ENCODE measurements at places on chromosomes 13 and 19.

DNA sequence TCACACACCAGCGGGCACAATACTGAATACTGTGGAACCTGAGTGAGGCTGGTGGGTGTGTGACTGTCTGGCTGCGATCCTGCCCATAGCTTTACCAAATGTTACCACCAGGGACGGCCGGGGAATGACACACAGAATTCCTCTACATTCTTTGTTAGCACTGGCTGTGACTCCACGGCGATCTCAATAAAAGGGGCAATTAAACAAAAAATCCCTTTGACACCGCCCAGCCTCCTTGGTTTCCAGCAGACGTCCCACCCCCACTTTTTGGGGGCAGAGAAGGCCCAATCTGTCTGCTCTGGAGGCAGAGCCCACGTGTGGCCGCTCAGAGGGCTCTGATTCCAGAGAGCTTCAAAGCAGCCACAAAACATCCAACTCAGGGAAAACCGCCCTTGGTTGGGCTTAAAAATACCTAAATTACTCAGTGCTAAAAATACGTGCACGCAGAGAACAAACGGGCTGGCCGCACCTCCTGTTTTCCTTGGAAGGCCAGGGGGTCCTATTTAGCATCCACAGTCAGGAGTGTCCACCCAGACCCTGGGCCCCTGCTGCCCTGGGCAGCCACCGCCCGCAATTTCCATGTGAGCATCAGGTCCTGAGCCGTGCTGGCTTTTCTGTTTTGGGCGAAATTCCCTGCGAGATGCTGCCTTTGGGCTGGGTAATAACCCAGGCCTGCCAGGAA lies 47.8 kb downstream of the GADD45B start:
- DNase-seq = peak; percentile 85
- H3K27me3 ChIP-seq = no peaks in the 10 kb centered on the region
- H3K36me3 ChIP-seq = no peaks in the 10 kb centered on the region
- peak overlapping the region; percentile 83 for H3K27ac ChIP-seq
- peaks cover 7% of the 10 kb centered on the region for H3K4me1 ChIP-seq

- H3K4me3 ChIP-seq = no peak overlapping the region
- DNase-seq = no peak
- H3K4me1 ChIP-seq = no peaks in the 10 kb centered on the region
- H3K27ac ChIP-seq = no peak overlapping the region
- H3K27me3 ChIP-seq = no peaks in the 10 kb centered on the region
Measured at GRCh38 chr19:11446652-11447301, 11.3 kb downstream of the PRKCSH start.

GRCh38 chr19:37654118-37654517 lies 1.1 kb downstream of the ZFP30 start:
- no peak for DNase-seq
- peaks cover 14% of the 10 kb centered on the region for H3K4me1 ChIP-seq
- no peaks in the 10 kb centered on the region for H3K27me3 ChIP-seq
- H3K36me3 ChIP-seq = peaks cover 7% of the 10 kb centered on the region

DNA sequence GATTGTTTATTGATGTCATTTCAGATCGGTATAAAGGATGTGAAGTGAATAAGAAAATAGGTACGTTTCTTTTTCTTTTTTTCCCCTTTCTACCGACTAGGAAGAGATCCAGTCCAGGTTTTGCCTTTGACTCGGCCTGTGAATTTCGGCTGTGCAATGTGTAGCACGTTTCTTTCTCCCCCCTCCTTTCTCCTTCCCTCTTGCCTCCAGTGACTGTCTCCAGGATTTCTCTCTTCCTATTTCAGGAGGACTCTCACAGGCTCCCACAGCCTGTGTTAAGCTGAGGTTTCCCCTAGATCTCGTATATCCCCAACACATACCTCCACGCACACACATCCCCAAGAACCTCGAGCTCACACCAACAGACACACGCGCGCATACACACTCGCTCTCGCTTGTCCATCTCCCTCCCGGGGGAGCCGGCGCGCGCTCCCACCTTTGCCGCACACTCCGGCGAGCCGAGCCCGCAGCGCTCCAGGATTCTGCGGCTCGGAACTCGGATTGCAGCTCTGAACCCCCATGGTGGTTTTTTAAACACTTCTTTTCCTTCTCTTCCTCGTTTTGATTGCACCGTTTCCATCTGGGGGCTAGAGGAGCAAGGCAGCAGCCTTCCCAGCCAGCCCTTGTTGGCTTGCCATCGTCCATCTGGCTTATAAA lies at the start of gene GPC6:
TSS of gene GPC6 (plus strand) at position 185 of the 657 bp plus-strand sequence.
- no peaks in the 10 kb centered on the region for H3K36me3 ChIP-seq
- peak; percentile 80 for DNase-seq
- H3K4me3 ChIP-seq = peak within 1 kb of the TSS; percentile 74
- no peaks in the 10 kb centered on the region for H3K27me3 ChIP-seq
- H3K4me1 ChIP-seq = peaks cover 9% of the 10 kb centered on the region

DNA sequence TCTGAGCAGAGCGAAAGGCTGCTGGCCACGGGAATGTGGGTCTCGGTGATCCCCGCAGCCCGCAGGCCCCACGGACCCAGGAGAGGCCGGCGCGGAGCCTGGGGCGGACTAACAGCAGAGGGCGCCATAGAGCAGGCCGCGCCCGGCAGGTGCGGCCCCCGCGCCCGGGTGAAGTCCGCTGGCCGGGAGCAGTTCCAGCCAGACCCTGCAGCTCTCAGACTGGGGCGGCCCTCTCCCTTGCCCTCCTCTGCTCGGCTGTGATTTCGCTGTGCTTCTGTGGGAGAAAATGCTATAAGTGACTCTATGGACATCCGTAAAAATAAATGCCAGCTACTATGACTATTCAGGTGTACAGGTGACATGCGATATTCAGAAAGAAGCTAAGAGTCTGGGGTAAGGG lies 37.7 kb downstream of the GSX1 start:
- H3K27me3 ChIP-seq = no peaks in the 10 kb centered on the region
- H3K36me3 ChIP-seq = no peaks in the 10 kb centered on the region
- H3K4me1 ChIP-seq = no peaks in the 10 kb centered on the region
- no peak overlapping the region for H3K4me3 ChIP-seq
- no peak for DNase-seq

GRCh38 chr19:28454083-28454482 lies 758.9 kb downstream of the UQCRFS1 start:
- no peaks in the 10 kb centered on the region for H3K36me3 ChIP-seq
- H3K4me3 ChIP-seq = no peak overlapping the region

DNA sequence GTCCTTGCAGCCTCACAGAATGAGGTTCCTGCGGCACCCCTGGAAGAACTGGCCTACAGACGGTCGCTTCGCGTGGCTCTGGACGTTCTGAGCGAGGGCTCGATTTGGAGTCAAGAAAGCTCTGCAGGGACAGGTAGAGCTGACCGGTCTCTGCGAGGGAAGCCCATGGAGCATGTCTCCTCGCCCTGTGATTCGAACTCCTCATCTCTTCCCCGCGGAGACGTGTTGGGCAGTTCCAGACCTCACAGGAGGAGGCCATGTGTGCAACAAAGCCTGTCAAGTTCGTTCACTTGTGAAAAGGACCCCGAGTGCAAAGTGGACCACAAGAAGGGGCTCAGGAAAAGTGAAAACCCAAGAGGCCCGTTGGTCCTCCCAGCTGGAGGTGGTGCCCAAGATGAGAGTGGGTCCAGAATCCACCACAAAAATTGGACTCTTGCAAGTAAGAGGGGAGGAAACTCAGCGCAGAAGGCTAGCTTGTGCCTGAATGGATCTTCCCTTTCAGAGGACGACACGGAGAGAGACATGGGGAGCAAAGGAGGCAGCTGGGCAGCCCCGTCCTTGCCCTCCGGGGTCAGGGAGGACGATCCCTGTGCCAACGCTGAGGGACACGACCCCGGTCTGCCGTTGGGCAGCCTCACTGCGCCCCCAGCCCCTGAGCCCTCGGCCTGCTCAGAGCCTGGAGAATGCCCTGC lies 23.4 kb upstream of the NDUFS7 start:
- H3K36me3 ChIP-seq = peaks cover 32% of the 10 kb centered on the region
- peaks cover 31% of the 10 kb centered on the region for H3K4me1 ChIP-seq
- H3K27me3 ChIP-seq = no peaks in the 10 kb centered on the region
- H3K27ac ChIP-seq = peak overlapping the region; percentile 56
- no peak for DNase-seq

DNA sequence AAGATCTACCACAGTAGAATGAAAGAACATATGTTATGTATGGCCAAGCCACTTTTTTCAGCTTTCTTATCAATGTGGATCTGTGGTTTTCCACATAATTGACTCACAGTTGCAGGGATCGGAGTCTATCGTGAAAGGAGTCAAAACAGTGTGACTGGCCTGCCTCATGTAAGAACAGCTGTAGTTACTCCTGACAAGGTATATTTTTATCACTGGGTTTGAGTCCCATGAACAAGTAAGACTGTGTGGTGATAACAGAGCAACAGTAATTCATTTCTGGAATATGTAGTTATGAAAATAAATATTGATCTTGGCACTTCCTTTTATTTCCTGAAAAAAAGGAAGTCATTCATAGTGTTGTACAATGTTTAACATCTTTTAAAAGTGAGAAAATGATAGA lies 416.6 kb downstream of the KLF12 start:
- no peaks in the 10 kb centered on the region for H3K36me3 ChIP-seq
- no peak overlapping the region for H3K27ac ChIP-seq
- no peak overlapping the region for H3K4me3 ChIP-seq
- no peaks in the 10 kb centered on the region for H3K27me3 ChIP-seq
- DNase-seq = no peak

GRCh38 chr13:34411894-34412293 lies 530.2 kb upstream of the NBEA start:
- no peaks in the 10 kb centered on the region for H3K27me3 ChIP-seq
- H3K4me1 ChIP-seq = no peaks in the 10 kb centered on the region
- no peak overlapping the region for H3K4me3 ChIP-seq
- no peaks in the 10 kb centered on the region for H3K36me3 ChIP-seq
- DNase-seq = no peak

- no peaks in the 10 kb centered on the region for H3K27me3 ChIP-seq
- H3K4me1 ChIP-seq = no peaks in the 10 kb centered on the region
- H3K36me3 ChIP-seq = no peaks in the 10 kb centered on the region
Measured at GRCh38 chr13:112178769-112179168, 111.8 kb downstream of the SOX1 start.
